ENCODE measurements at places on chromosomes 11 and 22.

GRCh38 chr11:586376-587316 is 10.4 kb downstream of the PHRF1 start:
- no peak for DNase-seq

DNA sequence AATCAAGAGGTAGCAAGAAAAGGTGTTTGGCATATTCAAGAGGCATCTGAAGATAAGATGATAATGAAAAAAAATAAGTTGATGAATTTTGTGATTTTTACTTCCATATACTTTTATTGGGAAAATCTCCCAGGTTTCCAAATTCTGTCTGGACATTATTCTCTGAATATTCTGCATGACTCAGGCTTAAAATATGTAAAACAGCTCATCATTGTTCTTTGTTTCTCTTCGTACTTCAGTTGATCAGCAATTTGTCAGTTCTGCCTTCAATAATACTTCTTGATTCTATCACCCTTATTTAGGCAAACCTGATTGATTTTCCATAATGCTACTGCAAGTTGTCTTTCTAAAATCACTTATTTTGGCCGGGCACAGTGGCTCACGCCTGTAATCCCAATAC is 30.2 kb downstream of the GTF2H1 start:
- no peak for DNase-seq

- no peak for DNase-seq
Measured at GRCh38 chr11:10443721-10444235, 11.3 kb upstream of the AMPD3 start.

- DNase-seq, result no peak
Measured at GRCh38 chr22:19150482-19151328, 613 bp upstream of the GSC2 start.

GRCh38 chr11:32326522-32326921 is 108.8 kb downstream of the WT1 start:
- DNase-seq, result no peak
